ENCODE measurements at places on chromosomes 1 and 21.

GRCh38 chr1:53086491-53087070, 24.6 kb downstream of the PODN start:
- DNase-seq = no peak

GRCh38 chr1:96997717-96998116, 276.1 kb downstream of the PTBP2 start:
- DNase-seq = no peak

DNA sequence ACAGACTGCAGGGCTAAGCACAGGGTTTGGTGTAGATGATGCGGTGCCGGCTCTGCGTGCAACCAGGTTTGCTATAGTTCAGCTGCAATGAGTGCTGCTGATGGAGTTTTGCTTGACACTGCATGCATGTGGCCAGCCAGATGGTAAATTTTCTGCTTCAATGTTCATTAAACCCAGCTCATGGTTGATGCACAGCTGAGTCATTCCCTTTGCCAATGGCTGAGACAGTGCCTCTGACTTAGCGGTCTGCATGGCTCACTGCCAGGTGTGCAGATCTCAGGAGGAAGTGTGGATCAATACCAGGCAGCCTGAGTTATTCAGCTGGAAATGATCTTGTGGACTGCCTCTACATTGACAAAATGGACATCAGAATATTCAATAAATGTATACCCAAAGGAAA, 172.7 kb upstream of the ZP4 start:
- peak; percentile 90 for DNase-seq

- peak; percentile 53 for DNase-seq
These were observed 544 bp downstream of the ILDR2 start for GRCh38 chr1:166974647-166975345.

GRCh38 chr1:65182658-65183268, 34.8 kb downstream of the AK4 start:
- DNase-seq = no peak

DNA sequence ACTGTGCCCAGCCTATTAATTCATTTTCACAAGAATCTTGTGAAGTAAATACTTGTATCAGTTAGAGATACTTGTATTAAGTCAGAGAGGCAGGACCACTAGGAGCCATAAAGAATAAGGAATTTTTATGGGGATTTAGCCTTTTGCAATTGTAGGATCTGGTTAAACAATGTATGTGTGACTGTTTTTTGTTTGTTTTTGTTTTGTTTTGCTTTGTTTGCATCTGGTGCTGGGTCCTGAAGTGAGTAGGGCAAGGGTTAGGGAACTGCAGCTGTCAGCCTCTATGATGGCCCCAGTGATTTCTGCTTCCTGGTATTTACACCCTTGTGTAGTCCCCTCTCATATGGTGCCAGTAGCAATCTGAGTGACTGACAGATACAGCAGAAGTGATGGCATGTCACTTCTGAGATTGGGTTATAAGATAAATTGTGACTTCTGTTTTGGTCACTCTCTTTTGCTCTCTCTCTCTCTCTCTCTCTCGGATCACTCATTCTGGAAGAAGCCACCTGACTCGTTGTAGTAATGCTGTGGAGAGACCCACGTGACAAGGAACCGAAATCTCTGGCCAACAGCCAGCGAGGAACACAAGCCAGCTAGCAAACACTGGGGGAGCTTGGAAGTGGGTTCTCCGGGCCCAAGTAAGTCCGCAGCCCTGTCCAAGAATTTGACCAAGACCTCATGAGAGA, 96.2 kb upstream of the MARK1 start:
- no peak for DNase-seq

GRCh38 chr1:56758135-56758534, 61.1 kb downstream of the FYB2 start:
- DNase-seq = no peak

DNA sequence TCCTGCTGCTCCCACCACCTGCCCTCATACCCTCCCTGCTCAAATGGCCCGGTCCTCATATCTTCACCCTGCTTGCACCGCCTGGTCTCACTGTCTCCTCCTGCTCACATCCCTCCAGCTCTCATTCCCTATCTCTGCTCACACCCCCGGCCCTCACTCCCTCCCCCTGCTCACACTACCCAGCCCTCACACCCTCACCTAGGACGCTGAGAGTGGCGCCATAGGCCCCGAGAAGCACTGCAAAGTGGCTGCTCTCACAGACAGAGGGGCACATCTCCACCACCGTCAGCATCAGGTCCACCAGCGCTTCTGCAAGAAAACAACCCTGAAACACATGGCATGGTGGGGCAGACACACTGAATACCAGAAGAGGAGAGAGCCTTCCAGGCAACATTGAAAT, 38.6 kb downstream of the MRAP start:
- DNase-seq = no peak

DNA sequence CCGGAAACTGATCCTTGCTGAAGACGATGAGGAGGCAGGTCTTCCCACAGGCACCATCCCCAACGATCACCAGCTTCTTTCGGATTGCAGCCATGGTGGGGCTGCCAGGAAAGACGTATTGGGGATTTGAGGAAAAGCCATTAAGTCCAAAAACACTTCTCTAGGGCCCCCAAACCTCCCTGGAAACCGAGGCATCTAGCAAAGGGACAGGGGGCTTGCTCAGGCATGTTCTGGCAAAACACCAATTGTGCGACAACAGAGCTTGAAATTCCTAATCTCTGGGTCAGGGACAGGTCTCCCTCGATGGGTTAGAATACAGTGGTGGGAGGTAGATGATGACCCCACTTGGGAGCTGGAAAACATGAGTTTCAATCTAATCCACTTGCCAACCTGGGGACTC, 3.2 kb downstream of the RHOC start:
- no peak for DNase-seq

DNA sequence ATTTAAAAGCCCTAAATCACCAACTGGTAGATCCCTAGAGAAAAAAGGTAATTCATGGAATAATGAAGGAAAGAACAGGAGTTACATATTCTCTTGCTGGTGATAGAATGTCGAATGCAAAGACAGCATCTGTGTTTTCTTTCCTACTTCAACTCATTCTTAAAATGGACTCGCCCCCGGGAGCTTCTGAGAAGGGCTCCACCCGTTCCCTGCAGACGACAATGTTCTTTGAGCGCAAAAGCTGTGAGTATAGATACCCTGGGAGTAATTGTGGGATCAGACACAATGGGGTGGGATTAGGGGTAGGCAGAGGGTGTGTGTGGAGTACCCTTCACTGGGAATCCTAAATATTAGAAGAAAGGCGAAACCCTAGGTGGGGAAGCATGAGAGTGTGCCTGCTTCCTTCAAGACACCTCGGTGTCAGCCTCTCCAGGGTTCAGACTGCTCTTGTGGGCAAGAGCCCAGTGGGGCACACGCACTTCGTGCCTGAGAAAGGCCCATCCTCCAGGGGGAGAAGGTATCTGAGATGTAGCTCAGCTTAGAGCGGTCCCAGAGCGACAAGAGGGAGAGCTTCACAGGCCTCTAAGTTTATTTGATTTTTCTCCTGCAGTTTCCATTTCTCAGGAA, 123.3 kb upstream of the DPYD start:
- DNase-seq = peak; percentile 23

- no peak for DNase-seq
These were observed 25.9 kb upstream of the RAP1A start for GRCh38 chr1:111593403-111594305.
